Germinal center (tissue), 1 donor: ENCODE measurements at places on chromosomes 11 and 22.

- DNase-seq = no peak
These were observed 686.3 kb downstream of the NTM start for GRCh38 chr11:132056689-132057088.

- no peak for DNase-seq
These were observed 32.9 kb upstream of the SLN start for GRCh38 chr11:107744736-107745135.

- DNase-seq = peak; percentile 64
These were observed 624 bp downstream of the CBL start for GRCh38 chr11:119206511-119207414.

GRCh38 chr11:47411884-47412746, 3.7 kb downstream of the SLC39A13 start:
- DNase-seq = peak; percentile 65

DNA sequence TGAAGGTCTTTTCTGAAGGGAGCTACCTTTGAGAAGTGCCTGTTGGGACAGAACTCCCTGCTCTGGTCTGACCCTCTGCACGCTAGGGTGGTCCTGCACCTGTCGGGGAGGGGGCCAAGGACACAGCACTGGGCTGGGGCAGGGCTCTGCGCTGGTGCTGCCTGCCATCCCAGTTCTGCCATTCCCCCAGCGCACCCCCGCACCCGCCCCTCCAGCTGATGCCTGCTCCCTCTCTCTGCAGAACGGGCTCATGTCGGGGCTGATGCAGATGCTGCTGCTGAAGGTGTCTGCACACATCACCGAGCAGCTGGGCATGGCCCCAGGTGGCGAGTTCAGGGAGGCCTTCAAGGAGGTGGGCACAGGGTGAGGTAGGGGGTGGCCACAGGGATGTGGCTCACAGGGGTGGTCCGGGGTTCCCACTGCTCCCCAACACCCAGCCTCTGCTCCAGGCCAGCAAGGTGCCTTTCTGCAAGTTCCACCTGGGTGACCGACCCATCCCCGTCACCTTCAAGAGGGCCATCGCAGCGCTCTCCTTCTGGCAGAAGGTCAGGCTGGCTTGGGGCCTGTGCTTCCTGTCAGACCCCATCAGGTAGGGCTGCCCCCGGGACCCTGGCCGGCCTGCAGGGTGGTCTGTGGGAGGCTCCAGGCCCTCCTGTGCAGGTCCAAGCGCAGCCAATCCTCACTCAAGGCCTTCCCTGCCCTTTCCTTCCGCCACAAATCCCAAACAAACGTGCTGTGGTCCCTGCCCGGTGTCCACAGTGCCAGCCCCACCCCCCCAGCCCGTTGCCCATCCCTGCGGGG, 3.6 kb upstream of the SELENOO start:
- no peak for DNase-seq

DNA sequence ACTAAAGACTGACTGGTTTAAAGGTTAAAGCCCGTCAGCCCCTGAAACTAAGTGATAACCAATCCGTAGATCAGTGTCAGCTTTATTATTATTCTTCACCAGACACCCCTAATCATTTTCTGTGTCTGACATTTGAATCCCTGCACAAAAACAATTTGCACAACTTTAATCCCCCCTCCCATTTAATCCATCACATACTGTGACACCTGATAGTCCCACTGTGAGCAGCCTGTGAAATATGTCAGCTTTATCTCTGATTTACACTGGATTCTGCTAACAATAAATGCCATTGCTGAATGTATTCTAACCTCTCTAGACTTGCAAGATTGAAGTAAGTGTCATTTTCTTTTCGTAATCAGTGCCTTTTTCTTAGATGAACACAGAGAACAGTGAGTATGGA, 2089.0 kb upstream of the RAG2 start:
- no peak for DNase-seq

DNA sequence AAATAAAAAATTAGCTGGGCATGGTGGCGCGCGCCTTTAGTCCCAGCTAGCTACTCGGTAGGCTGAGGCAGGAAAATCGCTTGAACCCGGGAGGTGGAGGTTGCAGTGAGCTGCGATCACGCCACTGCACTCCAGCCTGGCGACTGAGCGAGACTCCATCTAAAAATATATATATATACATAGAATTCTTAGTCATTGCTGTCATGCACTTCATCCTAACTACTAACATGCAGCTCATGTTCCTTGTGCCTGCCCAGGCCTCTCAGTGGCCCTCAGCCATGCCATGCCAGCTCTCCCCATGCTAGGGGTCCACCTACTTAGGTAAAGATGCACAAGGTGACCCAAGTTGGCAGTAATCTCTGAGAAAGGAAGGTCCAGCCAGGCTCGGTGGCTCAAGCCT, 3.1 kb downstream of the CYB561A3 start:
- no peak for DNase-seq

GRCh38 chr22:48263791-48264351, 1501.4 kb downstream of the TBC1D22A start:
- DNase-seq = no peak

DNA sequence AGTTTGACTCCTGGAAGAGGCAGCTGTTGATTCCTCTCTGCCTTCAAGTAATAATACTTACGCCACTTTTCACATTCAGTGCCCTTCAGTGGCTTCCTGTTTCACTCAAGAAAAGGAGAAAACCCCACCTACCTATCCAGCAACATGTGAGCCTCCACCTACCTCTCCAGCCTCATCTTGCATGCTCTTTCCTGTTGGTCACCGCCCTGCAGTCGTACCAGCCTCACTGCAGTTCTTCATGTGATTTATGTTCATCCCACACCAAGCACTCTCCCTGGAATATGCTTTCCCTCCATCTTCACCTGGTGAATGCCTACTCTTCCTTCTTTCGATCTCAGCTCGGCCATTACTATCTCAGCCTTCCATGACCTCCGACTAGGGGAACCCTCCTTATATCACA, 21.8 kb upstream of the YWHAH start:
- DNase-seq = no peak
